Nucleus accumbens (tissue), 56 donors: ENCODE measurements at places on chromosomes 6 and 20.
A peak's percentile ranks its signal among the peaks of the same experiment; 100 is the strongest.

DNA sequence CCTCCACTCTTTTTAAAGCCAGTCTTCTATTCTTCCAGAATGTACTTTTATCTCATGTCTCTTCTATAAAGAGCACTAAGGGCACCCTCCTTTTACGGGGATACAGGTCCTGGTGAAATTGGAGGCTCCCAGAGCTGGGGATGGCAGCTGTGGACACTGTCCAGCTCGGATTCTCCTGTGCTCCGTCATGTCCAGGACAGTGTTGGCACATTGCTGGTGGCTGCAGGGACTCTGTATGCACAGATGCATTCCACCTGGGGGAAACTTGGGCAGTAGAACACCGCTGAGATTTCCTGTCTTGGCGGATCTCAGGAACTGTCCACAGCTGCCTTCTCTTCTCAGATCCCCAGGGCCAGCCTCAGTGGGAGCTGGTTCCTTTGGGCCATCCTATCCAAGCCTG, 56.6 kb upstream of the CLDN20 start:
- DNase-seq, result no peak

- no peak for DNase-seq
Measured at GRCh38 chr20:531608-532007, 12.0 kb downstream of the CSNK2A1 start.

GRCh38 chr20:38991814-38992704, 29.9 kb downstream of the DHX35 start:
- DNase-seq, result no peak

DNA sequence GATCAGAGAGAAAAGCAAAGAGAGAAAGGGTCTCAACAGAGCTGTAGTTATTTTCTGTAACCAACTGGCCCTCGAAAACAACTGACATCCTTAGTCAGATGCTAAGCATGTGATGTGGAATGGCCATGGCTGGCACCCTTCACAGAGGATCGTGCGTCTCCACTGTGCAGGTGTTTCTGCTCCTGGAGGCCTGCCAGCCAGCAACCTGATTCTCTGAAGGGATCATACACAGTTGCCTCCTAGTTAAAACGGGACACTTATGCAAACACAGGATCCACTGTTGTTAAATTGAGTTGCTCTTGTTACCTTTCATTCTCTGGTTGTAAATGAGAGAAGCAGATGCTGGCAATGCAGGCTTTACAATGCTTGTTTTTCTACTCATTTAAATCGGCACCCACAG, 148.5 kb downstream of the HDGFL1 start:
- no peak for DNase-seq

- no peak for DNase-seq
Measured at GRCh38 chr6:127641905-127642304, 64.9 kb downstream of the C6orf58 start.

DNA sequence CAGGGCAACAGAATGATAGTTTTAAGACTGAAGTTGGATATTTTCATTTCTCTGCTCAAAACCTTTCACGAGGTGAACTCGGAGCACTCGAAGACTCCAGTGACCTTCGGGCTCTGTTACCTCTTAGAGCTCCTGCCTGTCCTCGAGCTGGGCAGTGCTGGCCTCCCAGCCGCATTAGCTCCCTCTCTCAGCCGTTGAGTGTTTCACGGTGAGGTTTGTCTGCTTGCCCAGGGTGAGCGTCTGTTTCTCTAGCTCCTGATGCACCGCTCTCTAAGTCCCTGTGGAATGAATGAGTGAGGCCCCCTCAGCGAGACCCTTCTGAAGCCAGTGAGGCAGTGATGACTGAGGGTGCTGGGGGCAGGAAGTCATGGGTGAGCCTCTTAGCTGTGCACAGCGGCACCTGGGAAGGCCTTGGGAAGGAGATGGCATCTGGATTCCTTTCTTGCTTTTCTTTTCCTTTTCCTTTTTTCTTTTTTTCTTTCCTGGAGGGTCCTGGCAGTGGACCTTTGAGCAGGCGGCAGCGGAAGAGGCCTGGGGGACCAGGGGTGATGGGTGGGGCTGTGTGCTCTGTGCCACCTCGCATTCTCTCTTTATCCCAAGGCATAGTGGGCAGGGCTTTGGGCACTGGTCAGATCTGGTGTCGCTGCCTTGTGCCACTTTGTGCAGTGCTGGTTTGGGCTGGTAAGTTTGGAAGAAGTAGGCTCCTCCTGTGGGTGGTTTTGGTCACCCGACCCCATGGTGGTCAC, 2.2 kb downstream of the PSMG4 start:
- no peak for DNase-seq

- DNase-seq, result no peak
Measured at GRCh38 chr6:160356074-160356744, 8.0 kb downstream of the SLC22A3 start.

DNA sequence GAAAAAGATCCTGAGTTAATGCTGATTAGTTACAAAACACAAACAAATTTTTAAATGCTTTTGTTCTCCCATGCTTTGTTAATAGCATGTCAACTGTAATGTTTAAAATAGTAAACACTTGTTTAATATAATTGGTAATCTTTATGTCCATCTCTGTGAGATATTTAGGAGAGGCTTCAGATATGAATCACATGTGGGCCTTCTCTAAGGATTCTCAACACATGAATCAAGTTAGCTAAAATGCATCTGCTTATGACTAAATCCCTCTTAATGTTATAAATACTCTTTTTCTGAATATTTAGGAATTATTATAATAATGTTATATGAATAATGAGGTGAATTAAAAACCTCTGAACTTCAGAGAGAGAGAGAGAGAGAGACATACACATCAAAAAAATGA, 345.9 kb upstream of the MANEA start:
- DNase-seq, result no peak

- DNase-seq, result peak; percentile 25
Measured at GRCh38 chr20:22684072-22684762, 99.8 kb upstream of the FOXA2 start.
